ENCODE measurements at places on chromosomes 1 and 21.

DNA sequence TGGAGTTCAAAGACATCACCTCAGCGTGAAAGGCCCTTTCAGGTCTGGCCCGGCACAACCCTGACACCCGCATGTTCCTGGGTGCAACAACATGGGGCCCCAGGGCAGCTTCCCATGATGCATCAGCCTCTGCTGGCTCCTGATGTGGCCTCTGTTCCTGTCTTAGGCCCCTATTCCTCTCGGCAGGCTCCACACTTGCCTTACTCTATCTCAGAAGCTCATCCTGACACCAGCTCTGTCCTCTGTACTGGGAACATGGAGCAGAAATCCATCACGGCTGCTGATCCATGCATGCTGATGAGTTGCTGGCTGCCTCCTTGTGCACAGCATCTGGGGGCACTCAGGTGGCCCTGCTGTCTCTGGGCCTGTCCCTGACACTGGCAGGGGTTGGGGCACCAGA, 74.6 kb downstream of the ADARB1 start:
- DNase-seq, result no peak

- no peak for DNase-seq
These were observed 56.7 kb downstream of the AKT3 start for GRCh38 chr1:243793298-243793697.

DNA sequence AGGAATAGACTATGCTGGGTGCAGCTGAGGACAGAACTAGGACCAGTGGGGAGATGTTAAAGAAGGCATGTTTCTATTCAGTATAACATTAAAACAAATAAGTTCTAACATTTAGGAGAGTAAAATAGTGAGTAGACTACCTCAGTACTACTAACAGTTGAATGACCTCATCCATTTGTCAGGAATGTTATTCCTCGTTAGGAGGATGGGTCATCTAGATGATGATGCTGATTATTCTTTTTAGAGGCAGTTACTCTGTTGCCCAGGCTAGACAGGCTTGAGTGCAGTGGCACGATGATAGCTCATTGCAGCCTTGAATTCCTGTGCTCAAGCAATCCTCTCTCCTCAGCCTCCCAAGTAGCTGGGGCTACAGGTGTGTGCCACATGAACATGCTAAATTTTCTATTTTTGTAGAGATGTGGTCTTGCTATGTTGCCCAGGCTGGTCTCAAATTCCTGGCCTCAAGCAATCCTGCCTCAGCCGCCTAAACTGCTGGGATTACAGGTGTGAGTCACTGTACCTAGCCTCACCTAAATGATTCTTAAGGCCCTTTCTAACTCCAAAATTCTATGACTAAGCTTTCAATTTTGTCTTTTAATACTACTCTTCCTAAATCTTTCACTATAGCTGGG, 9.3 kb downstream of the EEIG2 start:
- DNase-seq, result no peak

GRCh38 chr1:119266858-119267257, 101.7 kb upstream of the HAO2 start:
- DNase-seq, result no peak

GRCh38 chr1:24803987-24804530, 58.8 kb downstream of the CLIC4 start:
- no peak for DNase-seq

GRCh38 chr1:104073463-104073902, 323.8 kb downstream of the AMY1C start:
- DNase-seq, result no peak

DNA sequence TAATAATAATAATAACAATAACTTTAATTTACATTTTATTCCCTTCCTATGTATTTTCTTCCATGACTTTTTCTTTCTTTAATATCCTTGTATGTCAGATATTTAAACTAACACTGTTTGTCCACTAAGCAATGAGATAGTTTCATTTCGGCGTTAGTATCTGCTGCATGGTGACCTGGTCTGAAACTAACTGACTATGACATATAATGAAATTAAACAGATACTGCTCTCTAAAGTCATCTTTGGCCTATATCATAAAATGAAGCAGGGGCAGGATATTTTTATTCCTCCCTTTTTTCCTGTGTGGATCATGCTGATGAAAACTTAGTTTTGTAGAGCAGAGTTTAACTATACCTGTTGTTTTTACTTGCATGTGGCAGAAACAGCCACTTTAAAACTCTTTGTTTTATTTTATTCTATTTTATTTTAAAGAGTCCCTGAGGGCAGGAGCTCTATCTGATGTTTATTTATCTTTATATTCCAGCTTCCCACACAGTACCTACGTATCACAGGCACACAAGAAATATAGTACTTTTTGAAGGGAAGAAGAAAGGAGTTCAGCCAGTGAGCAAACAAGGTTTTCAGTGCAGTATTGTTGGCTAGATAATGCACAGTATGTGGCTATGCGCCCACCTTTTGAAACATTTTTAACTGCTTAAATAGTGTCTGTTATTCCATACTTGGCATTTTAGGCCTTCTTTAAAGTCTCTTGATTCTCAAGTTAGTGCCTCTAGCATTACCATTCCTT, 165.6 kb downstream of the PHTF1 start:
- DNase-seq, result no peak

DNA sequence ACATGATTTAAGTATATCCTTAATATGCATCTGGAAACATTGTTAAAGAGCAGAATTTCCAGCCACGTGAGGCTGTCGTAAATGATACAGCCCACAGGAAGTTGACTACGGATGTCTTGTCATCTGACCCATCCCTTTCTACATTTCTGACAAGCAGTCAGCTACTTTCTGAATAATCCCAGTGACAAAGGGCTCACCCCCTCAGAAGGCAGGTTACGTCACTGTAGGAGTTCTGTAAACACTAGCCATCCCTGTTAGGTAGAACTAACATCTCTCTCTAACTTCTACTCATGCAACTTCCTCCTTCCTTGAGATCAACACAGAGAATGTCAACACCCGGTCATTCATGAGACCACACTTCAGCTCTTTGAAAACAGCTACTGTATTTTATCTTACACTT, 259.2 kb downstream of the GREM2 start:
- no peak for DNase-seq

- no peak for DNase-seq
These were observed 458.7 kb downstream of the MATN1 start for GRCh38 chr1:30264672-30265025.

GRCh38 chr1:33336580-33336979, 15.7 kb upstream of the A3GALT2 start:
- DNase-seq, result no peak

GRCh38 chr1:239951511-239952140, 140.1 kb upstream of the FMN2 start:
- peak; percentile 72 for DNase-seq

GRCh38 chr1:32886828-32887414, 630 bp downstream of the HPCA start:
- no peak for DNase-seq

DNA sequence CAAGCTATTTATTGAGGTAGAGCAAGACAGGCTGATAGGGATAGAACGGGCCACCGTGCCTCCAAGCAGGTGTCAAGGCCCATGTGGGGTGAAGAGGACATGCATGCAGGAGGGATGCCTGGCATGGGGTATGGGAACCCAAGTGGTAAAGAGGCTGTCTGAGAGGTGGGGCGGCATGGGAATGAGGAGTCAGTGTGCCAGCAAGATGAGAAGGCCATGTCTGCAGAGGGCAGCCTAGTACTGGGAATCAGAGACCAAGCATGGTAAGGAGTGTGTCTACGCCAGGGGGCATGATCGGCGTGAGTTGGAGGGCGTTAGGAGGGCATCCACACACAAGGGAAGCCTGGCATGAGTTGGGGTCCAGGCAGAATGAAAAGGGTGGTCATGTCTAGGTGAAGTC, 303.7 kb upstream of the PLD5 start:
- DNase-seq, result peak; percentile 57

DNA sequence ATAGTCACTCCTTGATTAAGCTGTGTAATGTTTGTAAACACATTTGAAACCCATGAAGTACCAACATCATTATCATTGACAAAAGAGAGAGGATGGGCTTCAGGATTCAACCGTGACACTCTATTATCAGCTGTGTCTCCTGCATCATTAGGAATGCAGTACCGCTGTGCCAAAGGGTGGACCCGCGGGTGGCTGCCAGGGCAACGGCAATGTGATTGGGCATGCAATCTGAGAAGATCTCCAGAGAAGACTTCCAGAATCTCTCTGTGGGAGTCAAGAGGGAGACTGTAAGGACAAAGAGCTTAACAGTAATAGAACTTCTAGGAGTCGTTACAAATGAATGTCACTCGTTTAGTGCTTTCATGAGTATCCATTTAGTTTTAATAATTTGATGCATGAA, 97.9 kb downstream of the USH2A start:
- DNase-seq, result no peak

- no peak for DNase-seq
These were observed 374.7 kb downstream of the COL11A1 start for GRCh38 chr1:102733491-102734236.

- DNase-seq, result peak; percentile 34
These were observed 868 bp downstream of the ZBTB40 start for GRCh38 chr1:22452481-22452957.

DNA sequence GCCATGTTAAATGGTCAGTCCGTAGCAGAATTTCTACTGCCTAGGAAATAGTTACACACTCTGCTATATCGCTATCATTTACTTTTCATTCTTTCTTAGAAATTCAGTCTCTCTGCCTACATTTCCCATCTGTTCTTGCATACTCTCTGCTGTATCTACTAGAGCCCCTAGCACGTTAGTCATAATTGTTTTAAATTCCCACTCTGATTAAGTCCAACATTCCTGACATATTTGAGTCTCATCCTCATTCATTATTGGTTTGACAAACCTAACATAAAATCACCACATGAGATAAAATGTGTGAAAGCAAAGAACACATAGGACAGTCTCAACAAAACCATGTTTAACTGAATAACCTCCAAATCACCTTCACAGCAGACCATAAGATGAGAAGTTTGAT, 513.6 kb downstream of the PLPP3 start:
- DNase-seq, result no peak

DNA sequence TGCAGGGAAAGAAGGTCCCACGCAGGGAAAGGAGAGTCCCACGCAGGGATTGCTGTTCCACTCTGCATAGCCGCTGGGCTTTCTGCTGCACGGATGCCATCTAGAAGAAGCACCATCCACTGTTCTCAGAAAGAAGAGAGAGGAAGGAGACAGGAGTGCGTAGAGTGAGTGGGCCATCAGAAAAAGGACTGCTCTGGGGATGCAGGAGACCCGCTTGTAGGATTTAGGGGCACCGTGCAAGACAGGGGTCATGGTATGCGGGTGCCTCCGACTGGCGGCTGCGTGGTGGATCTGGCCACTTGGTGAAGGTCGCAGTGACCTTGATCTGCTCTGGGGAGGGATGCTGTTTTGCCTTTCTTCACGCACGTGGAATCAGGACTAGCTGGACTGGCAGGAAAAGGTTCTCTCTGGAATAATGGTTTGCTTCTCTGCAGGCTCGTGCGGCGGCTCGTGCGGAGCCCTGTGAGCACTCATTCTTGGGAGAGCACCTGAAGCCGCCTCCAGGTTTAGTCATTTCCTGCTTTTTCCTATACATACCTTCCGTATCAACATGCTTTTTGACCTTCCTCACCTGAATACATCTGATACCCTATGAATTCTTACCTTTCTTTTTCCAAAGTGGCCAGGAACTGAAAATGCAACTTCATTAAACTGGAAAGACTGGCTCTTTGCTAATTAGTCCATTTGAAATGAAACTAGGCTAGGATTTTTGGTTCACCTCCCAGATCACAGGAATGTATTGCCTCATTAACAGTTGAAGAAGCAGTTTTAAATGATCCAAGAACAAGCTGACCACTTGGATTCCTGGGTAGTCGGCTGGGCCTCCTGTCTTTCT, 181.6 kb downstream of the KIF26B start:
- no peak for DNase-seq

GRCh38 chr1:37954316-37954971, 7.6 kb upstream of the INPP5B start:
- DNase-seq, result no peak

DNA sequence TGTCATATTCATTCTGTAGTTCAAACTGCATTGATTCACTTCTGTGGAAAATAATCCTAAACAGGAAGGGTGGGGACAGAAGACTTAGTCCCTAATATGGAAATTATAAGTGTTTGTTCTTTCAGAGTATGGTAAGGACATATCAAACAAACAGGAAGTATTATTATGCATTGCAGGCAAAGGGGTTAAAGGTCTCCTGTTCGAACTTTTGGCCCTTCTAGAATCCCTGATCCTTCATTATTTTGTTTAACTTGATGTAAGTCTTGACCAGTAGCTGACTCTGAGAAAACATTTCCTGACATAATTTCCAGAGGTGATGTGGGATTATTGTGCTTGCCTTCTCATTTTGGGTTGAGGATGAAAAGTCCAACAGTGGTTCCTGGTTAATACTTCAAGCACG, 215.4 kb upstream of the ADGRL2 start:
- DNase-seq, result no peak

GRCh38 chr1:150562446-150563339, 13.5 kb downstream of the ADAMTSL4 start:
- DNase-seq, result no peak

DNA sequence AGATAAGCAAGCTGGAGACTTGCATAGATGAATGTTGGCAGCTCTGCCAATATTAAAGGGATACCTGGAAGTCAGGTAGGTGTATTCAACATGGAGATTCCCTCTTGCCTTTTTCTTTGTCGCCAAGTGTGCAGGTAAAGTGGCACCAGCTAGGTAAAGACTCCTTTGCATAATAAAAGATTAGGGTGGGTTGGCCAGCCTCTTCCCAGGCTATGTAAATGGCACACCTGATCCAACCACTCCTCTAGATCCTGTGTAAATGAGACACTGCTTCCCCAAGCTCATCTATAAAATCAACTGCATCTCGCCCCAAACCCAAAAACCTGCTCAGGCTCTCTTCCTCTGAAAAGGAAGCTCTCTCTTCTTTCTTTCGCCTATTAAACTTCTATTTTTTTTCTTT, 100.8 kb upstream of the DSCAM start:
- no peak for DNase-seq

- no peak for DNase-seq
These were observed 241.2 kb downstream of the RGS7 start for GRCh38 chr1:241115784-241116183.

- no peak for DNase-seq
These were observed 24.0 kb downstream of the PLCH2 start for GRCh38 chr1:2499986-2500596.

DNA sequence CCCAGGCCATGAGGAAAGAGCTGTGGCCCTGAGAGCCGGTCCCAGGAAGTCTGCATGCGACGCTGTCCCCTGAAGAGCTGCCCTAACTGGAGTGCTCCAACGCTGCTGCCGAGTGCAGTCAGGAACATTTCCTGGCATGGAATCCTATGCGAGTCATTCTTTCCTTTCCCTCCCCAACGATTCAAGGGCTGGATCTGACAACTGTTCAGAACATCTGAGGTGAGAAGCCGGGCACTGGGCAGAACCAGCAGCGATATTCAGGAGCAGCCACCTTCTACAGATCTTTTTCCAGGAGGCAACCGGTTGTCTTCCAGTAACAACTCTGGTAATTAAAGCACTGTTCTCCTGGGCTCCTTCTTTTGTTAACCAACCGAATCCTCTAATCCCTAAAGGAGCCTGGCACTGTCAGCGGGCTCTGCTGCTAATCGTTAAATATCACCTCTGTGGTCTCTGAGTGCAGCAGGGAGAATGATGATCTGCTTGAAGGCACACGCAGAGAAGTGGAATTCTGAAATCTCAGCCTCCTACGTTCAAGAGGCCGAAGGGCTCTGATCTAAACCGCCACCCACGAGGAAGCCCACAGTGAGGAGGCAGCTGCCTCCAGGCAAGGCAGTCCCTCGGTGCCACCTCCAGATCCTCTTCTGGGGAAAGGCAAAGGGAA, 55.8 kb downstream of the SLC45A1 start:
- peak; percentile 66 for DNase-seq

GRCh38 chr21:28705616-28706015, 287.1 kb downstream of the LTN1 start:
- DNase-seq, result no peak

GRCh38 chr1:197453376-197454058, 185.5 kb downstream of the CRB1 start:
- DNase-seq, result no peak

Data from head of caudate nucleus (tissue), 42 donors.